ENCODE measurements at places on chromosomes 7 and 10.

DNA sequence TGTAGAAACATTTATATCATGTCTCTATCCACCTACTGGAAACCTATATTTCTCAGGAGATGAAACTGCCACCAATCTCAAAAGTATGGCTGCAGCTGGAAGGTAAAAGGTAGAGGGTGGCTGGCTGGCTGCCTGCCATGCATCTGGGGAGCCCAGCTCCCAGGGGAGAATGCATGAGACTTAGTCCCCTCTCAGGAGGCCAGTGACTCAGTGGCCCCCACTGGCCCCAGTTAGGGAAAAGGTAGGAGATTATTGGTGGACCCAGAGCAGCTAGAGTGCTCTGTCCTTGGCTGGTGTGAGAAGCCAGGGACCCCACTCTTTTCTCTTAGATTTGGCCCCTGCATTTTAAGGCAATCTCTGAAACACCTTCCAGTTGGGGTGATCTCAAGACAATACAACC is 6.8 kb upstream of the NKX2-3 start:
- no peak for DNase-seq

DNA sequence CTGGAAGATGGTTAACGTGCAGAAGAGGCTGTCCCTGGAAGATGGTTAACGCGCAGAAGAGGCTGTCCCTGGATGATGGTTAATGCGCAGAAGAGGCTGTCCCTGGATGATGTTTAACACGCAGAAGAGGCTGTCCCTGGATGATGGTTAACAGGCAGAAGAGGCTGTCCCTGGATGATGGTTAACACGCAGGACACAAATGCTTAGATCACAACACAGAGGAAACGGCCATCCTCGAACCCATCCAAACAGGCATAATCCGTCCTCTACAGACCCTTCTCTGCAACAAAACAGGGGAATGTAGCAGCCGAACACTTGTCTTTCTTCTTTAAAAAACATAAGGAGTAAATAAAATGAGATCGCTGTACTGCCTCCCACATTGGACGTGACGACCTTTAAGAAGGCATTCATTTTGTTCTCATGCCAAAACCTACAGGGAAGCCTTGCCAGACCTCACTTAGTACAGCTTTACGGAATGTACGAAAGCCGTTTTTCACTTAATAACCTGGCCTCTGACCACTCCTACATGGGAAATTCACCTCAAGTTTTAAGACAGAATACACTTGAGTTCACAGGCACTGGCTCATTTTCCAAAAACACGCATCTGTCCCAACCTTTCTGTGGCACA is 245.2 kb downstream of the ZMYND11 start:
- peak; percentile 88 for DNase-seq

- no peak for DNase-seq
Observed at GRCh38 chr10:97948822-97949221, 81.6 kb downstream of the CRTAC1 start.

GRCh38 chr7:22863156-22863899 is 40.7 kb upstream of the TOMM7 start:
- no peak for DNase-seq

GRCh38 chr10:780536-781524 is 91.4 kb upstream of the DIP2C start:
- no peak for DNase-seq

GRCh38 chr10:30928742-30929141 is 102.9 kb downstream of the ZNF438 start:
- DNase-seq = no peak

- no peak for DNase-seq
Observed at GRCh38 chr7:133751079-133751478, 376.1 kb upstream of the LRGUK start.

All from astrocyte (in vitro differentiated cells and primary cell).